Astrocyte (in vitro differentiated cells and primary cell): ENCODE measurements at places on chromosomes 2 and 18. TPM values are rescaled to one million over a fixed set of nuclear protein-coding genes. Genes with fewer than 3 reads are reported as not detected.

SCN9A gene
- 7.8 and 8.7 TPM in 2 replicates for total RNA-seq

RAB27B gene
- total RNA-seq = 0.91 and 1.1 TPM in 2 replicates

DNA sequence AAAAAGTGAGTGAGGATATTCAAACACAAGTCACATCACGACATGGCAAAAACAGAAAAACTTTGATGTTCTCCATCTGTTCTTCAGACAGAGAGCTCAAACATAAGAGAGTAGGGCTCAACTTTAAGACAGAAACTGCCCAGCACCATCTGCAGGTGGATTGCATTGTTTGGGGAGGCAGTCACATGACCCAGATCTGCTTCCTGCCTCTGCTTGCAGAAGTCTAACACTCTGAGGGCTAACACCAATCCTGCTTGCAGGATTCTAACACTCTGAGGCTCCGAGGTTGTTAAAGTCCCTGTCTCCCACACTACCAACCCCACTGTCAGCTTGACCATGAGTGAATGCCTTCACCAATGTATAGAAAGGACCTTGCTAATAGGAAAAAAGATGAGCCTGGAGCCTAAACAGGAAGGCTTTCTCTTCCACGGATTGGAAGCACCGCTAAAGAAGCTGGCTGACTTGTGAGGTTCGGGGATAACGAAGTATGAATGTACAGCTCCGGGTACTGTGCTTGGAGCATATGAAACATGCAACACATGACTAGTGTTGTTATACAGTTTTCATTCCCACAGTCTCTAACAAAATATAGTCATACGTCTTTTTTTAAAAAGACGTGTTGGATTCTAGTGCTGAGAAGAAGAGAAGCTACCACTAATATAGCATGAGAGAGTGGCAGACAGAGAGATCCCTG lies 176.6 kb upstream of the CREB1 start:
- H3K27ac ChIP-seq = no peak overlapping the region
- H3K27me3 ChIP-seq = no peaks in the 10 kb centered on the region
- H3K4me3 ChIP-seq = no peak overlapping the region
- DNase-seq = no peak
- H3K4me1 ChIP-seq = no peaks in the 10 kb centered on the region

DNA sequence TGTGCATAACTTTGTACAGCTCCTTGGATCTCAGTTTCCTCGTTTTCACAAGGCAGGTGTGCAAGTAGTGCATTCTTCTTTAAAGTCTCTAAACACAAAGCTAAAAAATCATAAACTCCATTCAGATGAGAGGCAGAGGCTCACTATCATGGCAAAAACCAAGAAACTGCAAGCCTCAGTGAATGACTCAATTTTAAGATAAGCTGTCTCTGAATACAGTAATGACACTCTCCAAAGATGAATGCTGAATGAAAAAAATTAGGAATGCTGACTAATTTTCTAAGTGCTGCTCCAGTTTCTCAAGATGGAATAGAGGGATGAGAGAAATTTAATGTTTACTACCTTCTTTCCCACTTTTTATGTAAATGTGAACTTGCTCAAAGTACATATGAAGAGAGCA lies 17.2 kb downstream of the B4GALT6 start:
- no peak overlapping the region for H3K4me3 ChIP-seq
- H3K36me3 ChIP-seq = no peaks in the 10 kb centered on the region
- peak; percentile 66 for DNase-seq
- H3K27ac ChIP-seq = no peak overlapping the region

- H3K4me3 ChIP-seq = no peak overlapping the region
- no peak for DNase-seq
- no peaks in the 10 kb centered on the region for H3K4me1 ChIP-seq
- H3K27me3 ChIP-seq = no peaks in the 10 kb centered on the region
Observed at GRCh38 chr2:101864426-101864825, 127.3 kb upstream of the IL1R2 start.

DNA sequence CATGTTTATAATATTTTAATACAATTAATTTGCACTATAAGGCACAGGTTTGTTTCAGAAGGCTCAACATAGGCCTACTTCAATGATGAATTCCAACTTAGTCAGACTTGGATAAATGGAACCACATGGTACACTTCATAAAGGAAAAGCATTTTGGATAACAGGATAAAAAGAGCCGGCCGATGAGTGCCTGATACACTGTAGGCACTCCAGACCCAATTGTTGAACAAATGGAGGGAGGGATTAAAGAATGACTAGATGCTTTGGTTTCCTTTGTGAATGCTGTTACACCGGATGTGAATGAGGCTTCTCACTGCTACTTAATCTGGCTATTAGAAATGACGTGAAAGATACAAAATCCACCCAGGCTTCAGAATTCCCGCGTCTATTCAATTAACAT lies 104.1 kb upstream of the KCTD1 start:
- no peak overlapping the region for H3K27ac ChIP-seq
- peaks cover 6% of the 10 kb centered on the region for H3K4me1 ChIP-seq
- no peaks in the 10 kb centered on the region for H3K36me3 ChIP-seq
- no peak for DNase-seq
- H3K4me3 ChIP-seq = no peak overlapping the region

DNA sequence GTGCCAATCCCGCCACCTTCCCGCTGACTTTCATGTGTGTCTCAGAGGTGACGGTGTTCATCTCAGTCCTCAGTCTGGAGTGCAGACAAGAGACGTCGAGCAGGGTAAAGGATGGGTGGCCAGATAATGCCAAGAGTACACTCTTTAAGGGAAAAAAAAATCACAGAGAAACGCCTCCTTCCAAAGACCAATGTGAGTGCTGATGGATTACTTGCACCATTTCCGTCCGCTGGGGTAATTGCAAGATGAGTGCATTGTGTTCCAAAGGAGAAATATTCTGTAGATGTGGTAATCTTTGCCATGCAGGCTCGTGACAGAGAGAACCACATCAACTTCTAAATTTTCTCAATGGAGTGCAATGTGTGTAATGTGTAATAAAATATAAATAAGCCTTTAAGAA lies 81.0 kb downstream of the KLHL29 start:
- DNase-seq = no peak
- H3K36me3 ChIP-seq = no peaks in the 10 kb centered on the region
- no peak overlapping the region for H3K27ac ChIP-seq
- H3K27me3 ChIP-seq = peaks cover 9% of the 10 kb centered on the region

GKN1 gene
- total RNA-seq = not detected in 2 replicates

DNA sequence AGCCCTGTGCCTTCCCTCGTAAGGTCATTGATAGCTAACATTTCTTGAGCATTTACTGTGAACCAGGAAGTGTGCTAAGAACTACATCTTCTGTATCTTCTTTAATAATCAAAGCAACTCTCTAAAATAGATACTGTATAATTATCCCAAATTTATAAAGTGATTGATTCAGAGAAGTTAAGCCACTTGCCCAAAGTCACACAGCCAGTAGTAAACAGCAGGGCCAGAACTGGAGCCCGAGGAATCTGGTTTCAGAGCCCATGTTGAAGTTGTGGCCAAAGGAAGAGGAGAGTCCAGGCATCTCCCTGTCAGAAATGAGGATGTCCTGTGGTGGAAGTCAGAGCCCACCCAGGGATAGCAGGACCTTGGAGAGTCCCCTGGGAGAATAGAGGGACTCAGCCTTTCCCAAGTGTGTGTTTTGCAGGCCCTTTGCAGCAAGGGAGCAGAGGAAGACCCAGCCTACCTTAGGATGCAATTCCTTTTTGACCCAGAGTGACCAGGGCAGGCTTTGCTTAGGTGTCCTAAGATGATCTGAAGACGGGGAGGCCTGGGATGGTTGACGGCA lies 134.2 kb downstream of the DYSF start:
- peaks cover 2% of the 10 kb centered on the region for H3K27me3 ChIP-seq
- no peak overlapping the region for H3K27ac ChIP-seq
- H3K4me1 ChIP-seq = no peaks in the 10 kb centered on the region

STPG4 gene
- total RNA-seq = 0.55 and 0.64 TPM in 2 replicates

DNA sequence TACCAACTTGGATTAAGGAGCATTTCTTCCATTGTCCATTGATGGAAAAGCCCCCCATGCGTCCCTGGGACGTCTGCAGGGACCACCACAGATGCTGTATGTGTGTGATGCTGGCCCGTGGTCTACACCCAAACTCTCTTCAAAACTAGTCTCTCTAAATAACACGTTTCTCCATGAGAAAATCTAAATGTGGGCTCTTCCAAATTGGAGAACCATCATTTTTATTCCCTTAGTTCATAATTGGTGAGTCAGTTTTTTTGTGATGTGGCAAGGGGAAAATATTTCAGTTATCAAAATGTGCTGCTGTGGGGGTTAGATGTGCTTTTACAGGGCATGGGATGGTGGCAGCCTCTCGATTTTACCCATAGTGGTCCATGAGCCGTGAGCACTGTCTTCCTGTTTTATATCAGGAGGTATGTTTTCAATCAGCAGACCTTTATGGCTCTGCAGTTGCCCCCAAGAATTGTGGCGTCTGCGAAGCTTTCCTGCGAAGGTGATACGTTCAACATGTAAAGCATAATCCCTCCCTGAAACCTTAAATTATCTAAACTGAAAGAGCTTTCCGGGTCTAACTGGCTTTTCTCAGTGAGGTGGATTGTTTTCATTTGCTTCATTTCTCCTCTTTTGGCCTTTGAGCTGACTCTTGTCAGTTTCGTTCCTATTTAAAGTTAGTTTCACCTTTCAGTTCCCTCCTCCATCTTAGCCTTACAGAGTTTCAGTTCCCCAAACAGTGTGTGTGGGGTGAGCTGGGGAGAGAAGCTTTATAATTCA lies 78.4 kb downstream of the SETBP1 start:
- H3K4me3 ChIP-seq = no peak overlapping the region
- no peak overlapping the region for H3K27ac ChIP-seq
- no peak for DNase-seq
- no peaks in the 10 kb centered on the region for H3K36me3 ChIP-seq
- H3K4me1 ChIP-seq = no peaks in the 10 kb centered on the region
- no peaks in the 10 kb centered on the region for H3K27me3 ChIP-seq

AQP12B gene
- total RNA-seq = not detected in 2 replicates

DNA sequence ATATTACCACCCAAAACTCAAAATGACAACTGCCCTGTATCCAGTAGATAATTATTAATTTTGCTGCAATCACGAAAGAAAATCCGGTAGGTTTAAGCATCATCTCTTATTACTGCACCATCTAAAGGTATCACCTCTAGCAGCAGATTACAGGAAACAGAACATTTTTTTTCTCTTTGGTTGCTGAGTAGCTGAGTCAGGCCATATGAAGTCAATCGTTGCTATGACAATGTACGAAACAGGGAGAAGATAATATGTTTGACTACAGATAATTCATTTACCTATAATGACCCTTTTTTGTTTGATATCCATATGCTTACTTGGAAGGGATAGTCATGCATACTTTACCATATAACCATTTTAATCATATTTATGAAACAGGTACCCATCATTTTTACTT lies 831.6 kb upstream of the CHAC2 start:
- no peak overlapping the region for H3K27ac ChIP-seq
- H3K4me3 ChIP-seq = no peak overlapping the region
- no peaks in the 10 kb centered on the region for H3K27me3 ChIP-seq
- peak; percentile 45 for DNase-seq
- H3K36me3 ChIP-seq = no peaks in the 10 kb centered on the region
- peaks cover 11% of the 10 kb centered on the region for H3K4me1 ChIP-seq

COLEC11 gene
- not detected in 2 replicates for total RNA-seq

DNA sequence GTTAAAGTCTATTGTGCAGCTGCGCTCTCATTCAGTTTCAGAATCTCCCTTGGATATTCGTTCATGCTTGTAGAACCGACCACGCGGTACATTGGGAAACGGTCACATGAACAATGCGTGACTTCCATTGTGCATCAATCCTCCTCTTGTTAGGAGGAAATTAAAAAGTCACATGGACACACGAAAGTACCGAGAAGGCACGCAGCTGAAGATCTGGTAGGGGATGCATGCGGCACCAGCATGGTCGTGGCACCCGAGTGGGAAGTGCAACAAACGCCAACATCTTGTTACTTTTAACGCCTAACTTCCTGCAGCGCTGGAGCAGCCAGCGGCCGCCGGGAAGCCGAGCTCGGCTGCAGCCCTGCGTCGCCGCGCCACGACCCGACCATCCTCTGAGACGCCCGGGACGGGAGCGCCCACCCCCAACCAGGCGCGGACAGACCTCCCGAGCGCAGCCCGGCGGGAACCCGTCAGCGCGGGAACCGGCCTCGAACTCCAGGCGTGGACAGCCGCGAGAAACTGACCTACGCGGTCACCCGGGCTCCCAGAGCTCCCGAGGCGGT lies 412 bp downstream of the OSBPL1A start:
- H3K27me3 ChIP-seq = no peaks in the 10 kb centered on the region
- DNase-seq = peak; percentile 75
- no peaks in the 10 kb centered on the region for H3K36me3 ChIP-seq
- peaks cover 10% of the 10 kb centered on the region for H3K4me1 ChIP-seq

- peak overlapping the region; percentile 71 for H3K27ac ChIP-seq
- H3K4me1 ChIP-seq = peaks cover 5% of the 10 kb centered on the region
- peak; percentile 88 for DNase-seq
- no peaks in the 10 kb centered on the region for H3K36me3 ChIP-seq
Observed at GRCh38 chr2:164898475-164898874, 56.9 kb downstream of the SLC38A11 start.

- H3K27me3 ChIP-seq = no peaks in the 10 kb centered on the region
- H3K27ac ChIP-seq = no peak overlapping the region
- no peaks in the 10 kb centered on the region for H3K36me3 ChIP-seq
- DNase-seq = no peak
- H3K4me1 ChIP-seq = no peaks in the 10 kb centered on the region
Observed at GRCh38 chr2:183610724-183611123, 486.5 kb downstream of the NUP35 start.

- no peaks in the 10 kb centered on the region for H3K27me3 ChIP-seq
- no peak overlapping the region for H3K27ac ChIP-seq
- no peaks in the 10 kb centered on the region for H3K4me1 ChIP-seq
Observed at GRCh38 chr2:198479065-198479464, 674.7 kb downstream of the PLCL1 start.

GRCh38 chr2:11129598-11130449 lies 25.4 kb upstream of the SLC66A3 start:
- no peaks in the 10 kb centered on the region for H3K36me3 ChIP-seq
- no peak for DNase-seq
- H3K27me3 ChIP-seq = peaks cover 3% of the 10 kb centered on the region

SKA1 gene
- total RNA-seq = 1.2 and 2.6 TPM in 2 replicates

DNA sequence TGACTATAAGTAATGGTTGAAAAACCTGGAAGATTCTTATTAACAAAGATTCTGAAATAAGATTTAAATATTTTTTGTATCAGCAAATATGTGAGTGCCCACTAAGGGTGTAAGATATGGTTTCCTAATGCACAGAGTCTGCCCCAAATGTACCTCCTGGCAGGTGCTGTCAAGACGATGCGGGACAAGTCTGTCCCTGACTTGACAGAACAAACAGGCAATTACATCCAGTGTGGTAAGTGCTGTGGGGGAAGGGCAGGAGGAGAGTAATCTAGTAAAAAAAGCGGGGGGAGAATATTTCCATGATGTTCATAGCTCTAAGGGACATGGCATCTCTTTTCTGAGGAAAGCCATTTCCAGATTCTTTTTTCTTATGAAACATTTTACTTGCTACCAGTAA lies 127.5 kb downstream of the COL4A4 start:
- H3K27me3 ChIP-seq = no peaks in the 10 kb centered on the region
- H3K4me1 ChIP-seq = no peaks in the 10 kb centered on the region
- no peak for DNase-seq
- no peak overlapping the region for H3K27ac ChIP-seq

GRCh38 chr2:64766841-64767669 lies 113.3 kb upstream of the SERTAD2 start:
- H3K27me3 ChIP-seq = no peaks in the 10 kb centered on the region
- DNase-seq = peak; percentile 61
